Common myeloid progenitor, CD34-positive (primary cell): ENCODE measurements at places on chromosomes 11 and 22.

DNA sequence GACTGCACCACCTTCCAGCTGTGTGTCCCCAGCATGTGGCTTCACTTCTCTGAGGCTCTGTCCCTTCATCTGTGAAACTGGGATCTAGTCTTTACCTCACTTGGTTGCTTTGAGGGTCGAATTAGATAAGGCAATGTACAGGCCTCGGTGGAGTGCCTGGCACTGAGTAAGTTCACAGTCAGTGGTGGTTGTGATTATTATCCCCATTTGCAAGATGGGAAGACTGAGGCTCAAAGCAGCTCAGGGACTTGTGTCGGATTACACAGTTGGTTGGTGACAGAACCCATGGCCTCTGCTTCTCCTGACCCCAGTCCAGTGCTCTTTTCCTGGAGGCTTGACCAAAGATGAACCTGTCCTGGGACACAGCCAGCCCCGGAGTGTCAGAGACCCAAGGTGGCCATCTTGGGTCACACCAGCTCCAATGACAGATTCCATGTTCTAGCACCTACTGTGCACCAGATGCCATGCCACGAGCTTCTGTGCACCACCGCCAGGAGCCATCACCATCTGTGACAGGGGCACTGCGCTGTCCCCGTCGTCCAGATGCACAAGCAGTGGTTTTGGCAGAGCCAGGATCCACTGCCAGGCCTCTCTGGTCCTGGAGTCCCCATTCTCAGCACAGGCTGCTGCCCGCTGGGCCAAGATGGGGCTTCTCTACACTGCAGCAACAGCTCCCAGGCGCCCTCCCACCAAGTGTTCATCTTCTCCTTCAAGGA, 60.5 kb downstream of the IGLL1 start:
- no peak for DNase-seq

DNA sequence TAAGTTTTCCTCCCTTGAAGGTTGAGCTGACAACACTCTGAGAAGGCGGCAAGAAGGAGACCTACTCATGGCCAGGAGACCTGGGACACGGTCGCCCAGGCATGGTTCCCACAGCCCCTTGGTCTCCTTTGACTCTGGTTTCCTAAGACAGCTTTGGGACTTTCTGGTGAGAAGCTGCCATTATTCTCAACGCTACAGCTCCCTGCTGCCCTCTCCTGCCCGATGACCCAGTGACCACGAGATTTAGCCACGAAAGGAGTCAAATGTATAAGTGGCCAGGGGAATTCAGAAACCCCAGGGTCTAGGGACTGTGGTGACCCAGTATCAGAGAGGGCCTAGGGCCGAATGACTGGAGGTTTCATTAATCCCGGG, 699 bp upstream of the SDF2L1 start:
- no peak for DNase-seq

GRCh38 chr11:44749189-44749588, 22.4 kb downstream of the TSPAN18 start:
- DNase-seq: no peak

GRCh38 chr11:73916435-73916834, 34.4 kb upstream of the DNAJB13 start:
- DNase-seq: no peak

GRCh38 chr11:57482782-57483561, 22.6 kb downstream of the RTN4RL2 start:
- peak; percentile 72 for DNase-seq

DNA sequence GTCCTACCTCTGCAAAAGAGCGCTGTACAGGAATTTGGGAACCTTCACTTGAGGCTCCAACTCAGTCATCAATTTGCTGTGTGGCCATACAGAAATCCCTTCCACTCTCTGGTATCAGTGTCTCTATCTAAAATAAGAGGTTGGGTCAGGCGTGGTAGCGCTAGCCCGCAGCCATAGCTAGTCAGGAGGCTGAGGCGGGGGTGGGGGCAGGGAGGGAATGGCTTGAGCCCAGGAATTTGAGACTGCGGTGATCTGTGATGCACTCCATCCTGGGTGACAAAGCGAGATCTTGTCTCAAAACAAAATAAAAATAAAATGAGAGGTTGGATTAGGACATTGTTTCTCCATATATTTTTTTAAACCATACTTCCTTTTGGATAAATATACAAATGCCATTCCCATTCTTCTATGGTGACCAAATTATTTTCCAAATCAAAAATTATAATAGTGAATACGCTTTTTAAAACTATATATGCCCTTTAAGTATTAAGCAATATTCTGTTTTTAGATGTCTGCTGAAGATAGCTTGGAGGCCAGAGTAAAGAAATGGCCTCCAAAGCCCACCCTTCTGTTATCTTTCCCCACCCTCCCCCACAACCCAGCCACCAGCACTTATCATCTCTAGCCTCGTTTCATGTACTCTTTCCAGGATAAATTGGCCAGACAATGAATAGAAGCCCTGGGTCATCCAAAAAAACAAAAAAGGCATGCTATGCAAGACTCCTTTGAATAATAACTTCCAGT, 87.2 kb downstream of the PLEKHA7 start:
- DNase-seq: no peak
